ENCODE measurements at places on chromosomes 4 and X.

DNA sequence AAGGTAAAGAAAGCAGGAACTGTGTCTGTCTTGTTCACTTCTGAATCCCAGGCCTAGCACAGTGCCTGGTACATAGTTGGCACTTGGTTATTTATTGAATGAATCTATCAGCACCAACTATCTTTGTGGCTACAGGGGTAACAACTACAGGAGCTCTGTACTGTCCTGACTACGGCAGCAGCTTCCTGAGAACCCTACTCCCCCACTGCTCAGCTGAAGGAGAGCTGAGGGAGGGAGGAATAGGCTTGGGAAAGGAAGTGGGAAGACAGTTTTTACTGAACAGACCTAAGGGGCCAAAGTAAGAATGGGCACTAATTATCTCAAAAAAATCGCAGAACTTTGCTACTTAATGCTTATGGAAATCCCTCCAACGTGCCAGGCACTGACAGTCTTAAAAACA lies 156.1 kb upstream of the RAPGEF2 start:
- no peak for DNase-seq

DNA sequence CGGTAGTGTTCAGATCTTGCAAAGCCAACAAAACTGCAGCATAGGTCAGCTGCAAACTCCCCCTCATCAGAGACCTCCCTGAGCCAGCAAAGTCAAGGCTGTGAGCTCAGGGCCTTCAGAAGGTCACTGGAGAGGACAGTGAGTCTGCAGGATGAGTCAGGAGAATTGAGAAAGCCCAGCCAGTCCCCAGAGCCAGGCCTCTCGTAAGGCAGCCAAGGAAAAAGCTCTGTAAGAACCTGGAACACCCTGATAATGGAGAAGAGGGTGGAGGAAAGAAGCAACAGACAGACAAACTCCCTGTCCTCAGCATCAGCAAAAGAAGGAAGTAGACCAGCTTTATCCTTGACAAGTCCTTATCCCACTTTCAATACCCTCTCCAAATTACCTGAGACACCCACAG lies 33.0 kb downstream of the GRIA3 start:
- DNase-seq = no peak

GRCh38 chr4:85399270-85399669 lies 75.7 kb upstream of the ARHGAP24 start:
- no peak for DNase-seq

GRCh38 chrX:41116948-41117347 lies 31.7 kb downstream of the USP9X start:
- no peak for DNase-seq

GRCh38 chrX:55668084-55668483 lies 44.9 kb downstream of the FOXR2 start:
- DNase-seq = no peak
